ENCODE measurements at places on chromosomes 1 and 21.
A peak's percentile ranks its signal among the peaks of the same experiment; 100 is the strongest.

GRCh38 chr1:33031506-33031905 is 5.2 kb downstream of the AK2 start:
- DNase-seq, result no peak

DNA sequence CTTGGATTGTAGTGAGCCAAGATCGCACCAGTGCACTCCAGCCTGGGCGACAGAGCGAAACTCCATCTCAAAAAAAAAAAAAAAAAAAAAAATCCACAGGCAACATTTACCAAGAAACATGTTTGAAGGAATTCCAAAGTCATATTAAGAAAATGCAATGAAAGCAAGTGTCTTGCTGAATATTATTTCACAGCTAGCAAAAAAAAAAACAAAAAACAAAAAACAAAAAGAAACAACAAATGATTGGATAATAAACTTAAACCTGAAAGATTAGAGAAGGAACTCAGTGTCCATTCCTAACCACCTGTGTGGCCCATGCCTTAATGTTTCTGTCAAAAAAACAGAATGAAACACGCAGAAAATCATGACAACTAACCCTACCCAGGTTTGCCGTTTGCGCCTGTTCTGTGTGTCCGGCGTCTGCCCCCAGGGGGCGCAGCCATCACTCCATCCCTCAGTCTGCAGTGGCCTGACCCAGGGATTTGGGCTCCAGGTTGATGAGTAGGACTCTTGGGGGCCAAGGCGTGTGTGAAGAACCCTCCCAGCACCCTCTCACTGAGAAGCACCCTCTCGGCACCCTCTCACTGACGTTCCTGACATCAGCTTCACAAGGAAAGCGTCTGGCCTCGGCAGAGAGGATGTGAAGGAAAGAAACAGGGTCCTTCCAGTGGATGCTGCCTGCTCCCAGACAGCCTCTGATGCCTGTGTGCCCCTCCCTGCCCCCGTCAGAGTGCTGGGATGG is 19.2 kb upstream of the PTTG1IP start:
- peak; percentile 70 for DNase-seq

DNA sequence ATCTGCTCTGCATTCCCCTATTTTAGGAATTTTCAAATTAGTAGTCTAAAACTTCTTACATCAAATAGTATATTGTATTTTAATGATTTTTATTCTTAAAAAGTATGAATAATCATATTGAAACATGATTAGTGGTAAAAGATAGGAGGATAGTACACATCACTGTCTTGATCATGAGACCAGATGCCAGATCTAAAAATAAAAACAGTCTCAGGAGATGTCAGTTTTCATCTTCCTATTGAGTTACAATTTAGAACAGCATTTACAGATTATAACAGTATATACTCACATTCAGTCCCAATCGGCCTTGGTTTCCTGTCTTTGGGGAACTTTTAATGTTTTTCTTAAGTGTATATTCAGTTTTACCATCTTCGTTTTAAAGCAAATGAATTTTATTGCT is 95.9 kb downstream of the USP25 start:
- DNase-seq, result no peak

- no peak for DNase-seq
Observed at GRCh38 chr1:248670003-248670402, 14.7 kb upstream of the OR2T27 start.

- DNase-seq, result no peak
Observed at GRCh38 chr1:164688791-164689190, 129.8 kb downstream of the PBX1 start.

- DNase-seq, result no peak
Observed at GRCh38 chr1:178538192-178538916, 25.4 kb downstream of the TEX35 start.

DNA sequence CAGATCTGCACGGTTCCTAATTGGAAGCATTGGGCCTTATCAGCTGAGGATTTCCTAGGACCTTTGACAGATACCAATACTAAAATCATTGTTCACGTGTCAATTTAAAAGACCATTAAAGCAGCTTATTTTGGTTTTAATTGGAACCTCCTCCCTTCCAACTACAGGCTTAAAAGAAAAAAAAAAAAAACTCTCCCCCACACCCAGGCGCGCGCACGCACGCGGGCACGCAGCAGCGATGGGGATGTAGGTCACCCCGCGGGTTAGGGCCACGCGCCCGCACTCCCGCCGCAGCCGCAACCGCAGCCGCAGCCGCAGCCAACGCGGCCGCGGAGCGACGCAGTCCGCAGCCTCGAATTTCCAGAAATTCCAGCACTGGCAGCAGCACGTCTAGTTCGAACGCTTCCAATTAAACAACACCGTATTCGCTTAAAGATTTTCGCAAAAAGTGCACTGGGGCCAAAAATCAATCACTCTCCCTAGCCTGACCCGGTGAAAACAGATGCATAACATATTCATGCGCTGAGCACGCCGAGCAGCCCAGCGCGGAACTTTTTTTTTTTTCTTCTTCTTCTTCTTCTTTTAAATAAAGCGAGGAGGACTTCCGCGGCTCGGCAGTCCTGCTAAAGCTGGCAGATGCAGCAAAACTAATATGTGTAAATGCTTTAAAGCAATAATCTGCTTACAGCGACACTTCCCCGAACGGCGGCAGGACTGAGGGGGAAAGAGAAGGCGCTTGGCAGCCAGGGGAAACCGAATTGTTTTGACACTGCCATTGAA is 13.3 kb upstream of the BARHL2 start:
- DNase-seq, result no peak

DNA sequence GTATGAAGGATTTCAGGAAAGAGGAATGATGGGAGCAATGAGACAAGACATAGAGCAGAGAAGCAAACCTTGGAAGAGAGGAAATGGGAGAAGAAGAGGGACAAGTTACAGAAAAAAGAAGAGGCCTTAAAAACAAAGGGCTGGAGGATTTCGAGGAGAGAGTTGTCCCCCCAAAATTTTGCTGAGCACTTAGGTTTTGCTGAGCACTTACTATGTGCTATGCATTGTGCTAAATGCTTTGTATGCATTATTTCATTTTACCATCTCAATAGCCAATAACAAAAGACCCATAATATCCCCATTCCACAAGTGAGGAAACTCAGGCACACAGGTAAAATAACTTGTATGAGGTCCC is 2.5 kb upstream of the TRIM63 start:
- DNase-seq, result no peak

GRCh38 chr1:82507011-82507410 is 706.3 kb downstream of the ADGRL2 start:
- DNase-seq, result no peak

DNA sequence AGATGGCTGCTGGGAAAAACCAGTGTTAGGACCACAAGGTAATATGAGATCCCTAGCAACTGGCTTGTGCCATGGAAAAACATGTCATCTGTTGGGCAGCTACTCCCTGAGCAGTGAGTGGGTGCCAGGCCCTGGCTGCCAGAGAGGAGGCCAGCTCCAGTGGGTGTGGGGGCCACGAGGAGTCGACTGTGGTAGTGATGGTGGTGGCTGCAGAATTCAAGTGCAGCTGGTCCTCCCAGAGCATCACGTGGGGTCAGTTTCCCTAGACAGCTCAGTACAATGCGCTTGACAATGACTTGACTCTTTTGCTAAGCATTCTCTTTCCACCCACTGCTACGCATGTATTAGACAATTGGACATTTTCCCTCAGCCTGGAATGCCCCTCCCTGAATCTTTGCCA is 14.5 kb upstream of the CDC42 start:
- DNase-seq, result no peak

DNA sequence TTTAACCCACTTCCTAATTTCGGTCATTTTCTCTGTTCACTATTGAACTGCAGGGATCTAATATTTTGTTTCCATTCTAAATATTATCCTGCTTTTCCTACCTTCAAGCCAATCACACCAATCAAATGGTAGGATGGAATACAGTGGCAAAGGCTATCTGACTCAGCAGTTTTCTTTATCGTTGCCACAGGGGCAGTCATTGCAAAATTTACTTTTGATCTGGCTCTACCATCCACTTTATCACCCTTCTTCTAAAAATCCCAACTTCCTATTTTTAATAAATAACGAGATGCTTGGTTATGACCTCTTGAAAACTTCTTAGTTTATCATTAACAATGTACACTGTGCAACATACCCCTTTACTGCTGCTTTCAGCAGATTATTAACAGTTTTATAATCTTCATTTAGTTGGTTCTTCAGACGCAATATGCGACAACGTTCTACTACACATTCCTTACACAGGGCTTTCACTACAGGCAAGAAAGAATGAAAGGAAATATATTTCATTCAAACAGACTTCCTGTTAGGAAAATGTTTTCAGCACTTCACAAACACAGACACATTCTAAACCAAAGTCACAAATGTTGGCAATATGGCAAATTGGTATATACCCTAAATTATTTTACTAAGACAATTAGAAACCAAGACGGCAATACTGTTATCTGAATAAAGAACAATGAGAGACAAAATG is 52.3 kb upstream of the RAP1GAP start:
- no peak for DNase-seq

GRCh38 chr21:18959817-18960216 is 556.2 kb upstream of the TMPRSS15 start:
- DNase-seq, result no peak

DNA sequence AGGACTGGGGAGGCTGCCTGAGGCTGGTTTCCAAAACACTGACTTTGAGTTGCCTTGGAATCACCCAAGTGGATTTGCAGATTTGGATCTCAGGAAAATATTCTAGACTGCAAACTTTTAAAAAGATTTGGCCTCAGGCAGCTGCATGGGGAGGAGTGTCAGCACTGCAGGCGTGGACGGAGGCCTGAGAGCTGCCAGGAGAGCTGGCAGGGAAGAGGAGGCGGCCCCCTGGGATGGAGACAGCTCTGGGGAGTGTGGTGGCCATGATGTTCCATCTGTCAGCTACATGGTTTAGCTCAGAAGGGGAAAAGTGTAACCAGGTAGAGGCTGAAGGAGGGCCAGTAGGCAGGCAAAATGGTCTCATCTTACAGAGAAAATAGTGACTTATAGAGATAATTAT is 72.1 kb downstream of the VPS26C start:
- DNase-seq, result no peak

DNA sequence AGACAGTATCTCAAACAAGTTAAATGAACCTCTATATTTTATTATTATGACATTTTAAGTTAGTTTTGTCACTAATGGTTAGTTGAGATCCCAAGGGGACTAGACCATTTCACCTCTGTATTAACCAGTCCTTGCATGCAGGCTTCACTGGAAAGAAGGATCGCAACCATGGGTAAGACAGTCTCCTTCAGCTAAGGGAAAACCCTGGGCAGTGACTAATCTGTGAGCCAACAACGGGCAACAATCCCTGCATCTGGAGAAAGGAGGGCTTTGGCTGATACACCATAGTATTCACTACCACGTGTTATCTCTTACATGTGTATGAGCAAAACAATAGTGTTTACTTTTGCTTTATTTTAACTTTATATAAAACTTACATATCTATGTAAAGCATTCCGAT is 708.8 kb upstream of the CHRM3 start:
- no peak for DNase-seq

GRCh38 chr1:77846966-77847365 is 41.5 kb upstream of the NEXN start:
- no peak for DNase-seq

DNA sequence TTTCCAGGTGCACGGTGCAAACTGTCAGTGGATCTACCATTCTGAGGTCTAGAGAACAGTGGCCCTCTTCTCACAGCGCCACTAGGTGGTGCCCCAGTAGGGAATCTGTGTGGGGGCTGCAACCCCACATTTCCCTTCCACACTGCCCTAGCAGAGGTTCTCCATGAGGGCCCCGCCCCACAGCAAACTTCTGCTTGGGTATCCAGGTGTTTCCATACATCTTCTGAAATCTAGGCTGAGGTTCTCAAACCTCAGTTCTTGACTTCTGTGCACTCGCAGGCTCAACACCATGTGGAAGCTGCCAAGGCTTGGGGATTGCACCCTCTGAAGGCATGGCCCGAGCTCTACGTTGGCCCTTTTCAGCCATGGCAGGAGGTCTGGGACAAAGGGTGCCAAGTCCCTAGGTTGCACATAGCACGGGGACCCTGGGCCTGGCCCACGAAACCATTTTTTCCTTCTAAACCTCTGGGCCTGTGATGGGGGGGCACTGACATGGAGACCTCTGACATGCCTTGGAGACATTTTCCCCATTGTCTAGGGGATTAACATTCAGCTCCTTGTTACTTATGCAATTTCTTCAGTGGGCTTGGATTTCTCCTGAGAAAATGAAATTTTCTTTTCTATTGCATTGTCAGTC is 10.0 kb downstream of the HS2ST1 start:
- DNase-seq, result no peak

DNA sequence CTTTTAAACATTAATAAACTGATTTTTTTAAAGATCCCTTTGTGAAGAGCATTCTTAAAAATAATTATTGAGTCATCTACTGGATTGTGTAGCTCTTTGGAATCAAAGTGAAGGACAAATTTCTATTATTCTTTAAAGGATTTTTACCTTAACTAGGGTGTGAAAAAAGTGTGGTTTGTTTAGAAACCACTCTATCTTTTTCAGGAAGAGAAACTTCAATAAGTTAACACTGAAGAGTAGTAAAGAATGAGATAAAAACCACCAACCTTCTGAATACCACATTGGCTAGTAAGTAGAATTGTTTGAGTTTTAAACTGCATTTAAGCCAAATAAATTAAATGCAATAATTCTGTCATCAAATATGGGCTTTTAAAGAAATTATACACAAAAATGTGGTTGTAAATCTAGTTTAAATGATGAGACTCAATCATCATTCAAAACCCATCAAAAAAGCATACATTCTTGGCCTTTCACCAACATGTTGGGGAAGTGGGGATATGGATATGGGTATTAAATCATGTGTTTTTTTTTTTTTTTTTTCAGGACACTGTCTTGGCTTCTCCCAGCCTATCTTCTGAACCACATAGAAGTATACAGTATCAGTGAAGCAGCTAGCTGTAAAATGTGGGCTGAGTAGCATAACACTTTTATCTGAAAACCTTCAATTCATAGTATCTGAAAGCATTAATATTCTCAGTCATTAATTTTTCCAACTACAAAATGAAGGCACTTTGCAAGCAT is 4.8 kb downstream of the S1PR1 start:
- DNase-seq, result no peak

- DNase-seq, result no peak
Observed at GRCh38 chr1:30656171-30656940, 67.0 kb downstream of the MATN1 start.

DNA sequence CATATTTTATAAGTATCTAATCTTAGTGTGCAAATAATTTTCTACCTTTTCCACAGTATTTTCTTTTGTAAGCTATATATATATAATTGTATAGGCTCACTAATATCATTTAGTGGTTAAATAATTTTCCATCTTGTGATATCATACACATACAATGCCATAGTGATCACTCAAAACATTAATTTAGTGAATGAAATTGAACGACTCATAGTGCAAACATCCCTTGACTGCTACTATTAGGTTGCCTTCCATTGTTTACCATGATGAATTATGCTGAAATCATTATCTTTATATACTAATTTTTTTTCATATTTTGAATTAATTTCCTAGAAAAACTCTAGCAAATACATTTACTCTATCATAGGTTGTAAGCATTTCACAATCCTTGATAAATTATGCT is 127.1 kb downstream of the PCNX2 start:
- no peak for DNase-seq

- no peak for DNase-seq
Observed at GRCh38 chr1:217067642-217068041, 344.4 kb upstream of the ESRRG start.

- no peak for DNase-seq
Observed at GRCh38 chr1:62070384-62071011, 124.2 kb upstream of the L1TD1 start.

- no peak for DNase-seq
Observed at GRCh38 chr1:235821361-235821981, 45.2 kb downstream of the LYST start.
